ENCODE measurements at places on chromosomes 7 and 10.
A peak's percentile ranks its signal among the peaks of the same experiment; 100 is the strongest.

- DNase-seq, result no peak
- no peak overlapping the region for H3K27ac ChIP-seq
- H3K4me3 ChIP-seq, result no peak overlapping the region
- H3K4me1 ChIP-seq, result no peaks in the 10 kb centered on the region
- H3K27me3 ChIP-seq, result no peaks in the 10 kb centered on the region
- H3K36me3 ChIP-seq, result peaks cover 8% of the 10 kb centered on the region
Measured at GRCh38 chr7:158683541-158683940, 21.1 kb downstream of the NCAPG2 start.

DNA sequence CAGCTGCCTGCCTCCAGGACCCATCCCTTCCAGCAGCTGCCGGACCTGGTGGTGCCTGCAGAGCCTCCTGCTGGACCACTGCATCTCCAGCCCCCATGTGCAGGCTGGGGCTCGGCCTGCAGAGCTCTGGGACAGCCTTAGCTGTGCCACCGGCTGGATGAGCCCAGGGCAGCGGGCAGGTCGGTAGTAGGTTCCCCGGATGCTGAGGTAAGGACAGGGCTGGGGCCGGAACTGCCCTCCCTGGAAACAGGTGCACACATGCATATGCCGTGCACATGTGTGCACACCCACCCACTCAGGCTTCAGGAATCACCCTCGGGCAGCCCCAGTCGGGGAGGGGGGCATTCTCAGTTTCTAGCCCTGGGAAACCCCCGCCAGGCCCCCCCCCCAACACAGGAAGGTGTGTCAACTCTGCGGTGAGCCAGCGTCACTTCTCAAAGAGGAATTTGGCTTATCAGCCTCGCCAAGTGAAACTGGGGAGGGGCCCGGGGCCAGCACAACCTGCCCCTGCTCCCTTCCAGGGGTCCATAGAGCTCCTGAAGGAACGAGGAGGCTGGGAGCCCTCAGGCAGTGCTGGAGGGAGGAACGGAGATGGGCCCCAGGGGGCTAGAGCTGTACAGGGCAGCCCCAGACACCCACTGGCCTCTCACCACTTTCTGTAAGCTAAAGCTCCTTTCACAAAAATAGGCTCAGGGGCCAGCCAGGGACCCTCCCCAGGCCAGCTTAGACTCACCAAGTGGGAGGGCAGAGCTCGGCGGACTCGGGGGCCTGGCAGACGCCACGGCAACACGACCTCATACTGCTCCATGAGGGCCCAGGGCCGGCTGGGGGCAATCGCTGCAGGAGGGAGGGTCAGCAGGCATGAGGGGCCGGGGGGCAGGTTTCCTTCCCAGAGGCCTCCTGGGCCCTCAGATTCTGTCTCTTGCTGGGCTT, 1.7 kb downstream of the ADAM8 start:
- no peak overlapping the region for H3K4me3 ChIP-seq
- peaks cover 33% of the 10 kb centered on the region for H3K36me3 ChIP-seq
- no peak overlapping the region for H3K27ac ChIP-seq
- no peaks in the 10 kb centered on the region for H3K4me1 ChIP-seq
- H3K27me3 ChIP-seq, result no peaks in the 10 kb centered on the region

DNA sequence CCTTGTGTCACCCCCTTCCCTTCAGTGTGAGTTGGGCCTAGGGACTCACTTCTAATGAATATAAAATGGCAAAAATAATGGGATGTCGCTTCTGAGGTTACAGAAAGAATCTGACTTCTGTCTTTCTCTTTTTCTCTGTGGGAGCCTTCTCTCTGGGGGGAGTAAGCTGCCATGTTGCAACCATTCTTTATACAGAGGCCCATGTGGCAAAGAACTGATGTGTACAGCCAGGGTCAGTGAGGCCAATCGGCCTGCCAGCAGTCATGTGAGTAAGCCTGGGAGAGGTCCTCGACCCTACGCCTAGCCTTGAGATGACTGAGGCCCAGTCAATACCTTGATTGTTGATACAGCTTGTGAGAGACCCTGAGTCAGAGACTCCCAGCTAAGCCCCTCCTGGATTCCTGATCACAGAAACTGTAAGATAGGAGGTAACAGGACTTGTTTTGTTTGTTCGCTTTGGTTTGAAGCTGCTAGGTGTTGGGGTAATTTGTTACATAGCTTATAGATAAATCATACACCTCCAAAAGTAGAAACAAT, 1.7 kb downstream of the TCAF1 start:
- DNase-seq, result no peak
- no peaks in the 10 kb centered on the region for H3K36me3 ChIP-seq
- no peak overlapping the region for H3K27ac ChIP-seq
- H3K27me3 ChIP-seq, result no peaks in the 10 kb centered on the region
- H3K4me3 ChIP-seq, result no peak overlapping the region
- peaks cover 12% of the 10 kb centered on the region for H3K4me1 ChIP-seq

- no peaks in the 10 kb centered on the region for H3K4me1 ChIP-seq
- no peak overlapping the region for H3K4me3 ChIP-seq
- H3K27ac ChIP-seq, result no peak overlapping the region
- no peaks in the 10 kb centered on the region for H3K27me3 ChIP-seq
- DNase-seq, result no peak
Measured at GRCh38 chr10:121138918-121139317, 287.8 kb downstream of the WDR11 start.

DNA sequence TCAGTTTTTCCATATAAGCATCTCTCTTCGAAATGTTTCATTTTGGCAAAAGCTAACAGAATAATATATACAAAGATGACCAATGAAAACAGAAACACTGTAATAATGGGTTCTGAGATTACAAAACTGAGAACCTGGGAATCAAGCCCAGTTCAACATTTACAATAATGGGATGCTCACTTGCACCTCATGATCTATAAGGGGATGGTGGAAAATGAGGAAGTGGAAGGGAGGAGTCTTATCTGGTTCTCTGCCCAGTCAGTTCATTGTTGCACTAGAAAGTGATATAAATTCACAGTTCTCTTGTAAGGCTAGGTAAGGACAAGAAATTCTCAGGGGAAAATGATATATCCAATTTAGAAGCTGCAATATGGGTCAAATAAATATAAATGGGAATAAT, 31.7 kb upstream of the RHOBTB1 start:
- H3K36me3 ChIP-seq, result no peaks in the 10 kb centered on the region
- DNase-seq, result peak; percentile 96
- H3K4me1 ChIP-seq, result peaks cover 32% of the 10 kb centered on the region

DNA sequence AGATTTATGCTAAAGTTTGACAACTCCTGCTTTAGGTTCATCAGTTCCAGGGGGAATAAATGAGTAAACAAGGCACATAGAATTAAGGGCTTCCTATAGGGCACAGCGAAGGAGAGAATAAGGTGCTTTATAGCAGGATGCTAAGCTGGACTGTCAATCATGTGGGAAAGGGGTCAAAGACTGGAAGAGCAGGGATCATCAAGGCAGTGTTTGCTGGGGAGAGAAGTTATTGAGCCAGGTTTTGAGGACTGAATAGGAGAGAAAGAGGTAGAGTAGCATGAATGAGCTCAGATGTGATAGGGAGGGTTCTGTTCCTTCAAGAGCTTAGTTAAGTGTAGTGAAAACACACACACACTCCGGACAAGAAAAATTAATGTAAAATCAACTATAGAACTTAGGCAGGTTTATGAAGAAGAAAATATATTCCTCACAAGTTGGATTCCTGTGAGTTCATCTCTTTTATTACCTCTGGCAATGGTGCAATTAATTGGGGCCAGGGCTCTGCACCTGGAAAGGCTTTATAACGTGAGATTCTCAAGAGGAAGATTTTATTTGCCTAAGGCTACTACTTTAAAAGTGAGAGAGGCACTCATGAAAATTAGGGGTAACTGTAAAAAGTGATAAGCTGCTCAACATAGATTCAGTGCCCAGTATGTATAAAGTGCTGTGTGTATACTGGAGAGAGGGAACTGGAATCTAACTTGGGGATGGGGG, 222.4 kb downstream of the AUTS2 start:
- no peaks in the 10 kb centered on the region for H3K27me3 ChIP-seq
- no peak overlapping the region for H3K27ac ChIP-seq
- H3K36me3 ChIP-seq, result no peaks in the 10 kb centered on the region
- no peak for DNase-seq

DNA sequence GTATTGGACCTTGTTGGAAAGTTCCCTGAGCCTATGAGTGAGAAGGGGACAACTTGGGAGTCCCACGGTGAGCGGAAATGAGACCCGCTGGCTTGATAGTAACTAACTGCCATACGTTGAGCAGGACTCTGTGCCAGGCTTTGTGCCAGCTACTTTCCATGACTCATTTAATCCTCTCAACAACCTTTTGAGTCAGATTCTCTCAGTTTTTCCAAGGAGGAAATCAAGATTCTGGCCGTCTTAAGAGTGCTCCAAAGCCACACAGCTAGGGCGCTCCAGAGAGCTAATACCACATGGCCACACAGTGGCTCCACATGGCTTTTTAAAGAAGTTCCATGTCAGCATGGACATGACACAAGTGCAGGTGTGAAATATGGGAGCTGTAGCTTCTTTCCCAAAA, 55.7 kb downstream of the NOD1 start:
- H3K36me3 ChIP-seq, result no peaks in the 10 kb centered on the region
- no peak overlapping the region for H3K4me3 ChIP-seq
- DNase-seq, result no peak
- no peaks in the 10 kb centered on the region for H3K4me1 ChIP-seq

GRCh38 chr10:120012566-120012965, 120.0 kb downstream of the SEC23IP start:
- DNase-seq, result no peak
- no peak overlapping the region for H3K27ac ChIP-seq
- no peak overlapping the region for H3K4me3 ChIP-seq
- H3K4me1 ChIP-seq, result no peaks in the 10 kb centered on the region

GRCh38 chr7:14639801-14640200, 262.8 kb downstream of the DGKB start:
- H3K27me3 ChIP-seq, result no peaks in the 10 kb centered on the region
- no peaks in the 10 kb centered on the region for H3K36me3 ChIP-seq
- H3K4me1 ChIP-seq, result no peaks in the 10 kb centered on the region
- DNase-seq, result no peak
- no peak overlapping the region for H3K4me3 ChIP-seq

DNA sequence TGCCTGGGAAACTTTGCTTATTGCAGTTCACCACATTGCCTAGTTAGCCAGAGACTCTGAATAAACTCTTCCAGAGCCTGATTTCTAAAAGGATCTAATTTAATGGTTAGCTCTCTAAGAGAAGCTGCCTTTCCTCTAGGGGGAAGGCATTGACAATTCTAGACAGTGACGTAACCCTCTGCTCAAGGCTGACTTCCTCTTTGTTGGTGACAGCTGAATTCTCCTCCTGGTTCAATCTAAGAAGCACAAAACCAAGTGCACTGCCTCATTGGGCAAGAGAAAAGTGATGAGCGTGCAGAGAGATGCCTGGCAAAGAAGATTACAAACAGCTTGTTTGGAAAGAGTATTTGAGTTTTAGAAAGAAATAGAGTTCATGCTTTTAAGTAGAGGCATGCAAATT, 102.7 kb downstream of the MACC1 start:
- no peak overlapping the region for H3K4me3 ChIP-seq
- H3K36me3 ChIP-seq, result no peaks in the 10 kb centered on the region
- no peaks in the 10 kb centered on the region for H3K27me3 ChIP-seq
- no peaks in the 10 kb centered on the region for H3K4me1 ChIP-seq
- no peak overlapping the region for H3K27ac ChIP-seq

DNA sequence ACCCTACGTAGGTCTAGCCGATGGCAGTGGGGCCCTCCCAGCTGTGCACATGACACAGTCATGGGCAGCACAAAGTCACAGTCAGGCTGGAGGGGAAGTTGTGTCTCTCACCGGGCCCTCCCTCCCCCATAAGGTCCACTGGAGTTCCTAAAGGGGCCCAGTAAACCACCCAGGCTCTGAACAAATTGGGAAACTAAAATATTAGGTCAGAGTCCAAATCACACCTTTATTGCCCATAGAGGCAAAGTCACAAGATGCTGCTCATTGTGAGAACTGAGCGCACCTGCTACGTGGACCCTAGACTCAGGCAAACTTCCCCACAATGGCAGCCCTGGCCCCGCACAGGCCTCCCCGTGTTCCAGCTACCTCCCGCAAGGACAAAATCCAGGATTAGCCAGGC, 45.2 kb upstream of the SH2B2 start:
- DNase-seq, result no peak
- H3K4me3 ChIP-seq, result no peak overlapping the region
- H3K27me3 ChIP-seq, result no peaks in the 10 kb centered on the region
- no peaks in the 10 kb centered on the region for H3K4me1 ChIP-seq

DNA sequence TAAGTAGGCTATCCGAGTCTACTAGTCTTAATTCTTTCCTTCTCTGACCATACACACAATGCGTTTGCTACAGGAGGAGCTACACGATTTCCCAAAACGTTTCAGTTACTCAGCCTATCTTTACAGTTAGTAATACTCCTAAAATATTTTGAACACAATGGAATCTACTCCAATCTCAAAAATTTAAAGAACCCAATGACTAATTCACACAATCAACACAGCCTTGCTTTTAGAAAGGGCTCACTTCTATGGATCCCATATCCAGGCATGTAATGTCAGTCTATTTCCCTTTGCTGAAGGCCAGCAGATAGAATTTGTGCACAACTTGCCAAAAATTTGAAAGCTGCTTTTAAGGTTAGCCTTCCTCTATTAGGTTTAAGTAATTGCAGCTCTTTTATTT, 107.2 kb downstream of the VPS41 start:
- no peak overlapping the region for H3K4me3 ChIP-seq
- H3K36me3 ChIP-seq, result peaks cover 1% of the 10 kb centered on the region
- H3K27me3 ChIP-seq, result no peaks in the 10 kb centered on the region

DNA sequence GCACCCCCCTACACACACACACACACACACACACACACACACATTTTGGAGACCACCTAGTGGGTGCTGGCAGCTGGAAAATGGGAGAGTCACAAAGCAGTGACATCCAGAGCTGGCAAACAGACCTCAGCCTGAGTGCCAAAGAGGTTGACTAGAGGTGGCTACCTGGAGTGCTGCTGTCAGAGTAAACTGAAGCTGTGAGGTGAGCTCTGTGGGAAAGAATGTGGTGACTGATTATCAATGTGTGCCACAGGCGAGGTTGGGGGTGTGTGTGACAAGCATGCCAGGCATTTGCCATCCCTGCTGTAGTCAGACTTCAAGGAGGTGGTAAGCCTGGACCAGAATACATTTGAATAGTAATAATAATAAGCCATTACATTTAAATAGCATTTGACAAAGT, 120.6 kb downstream of the SLIT1 start:
- no peaks in the 10 kb centered on the region for H3K36me3 ChIP-seq
- H3K27ac ChIP-seq, result no peak overlapping the region
- no peaks in the 10 kb centered on the region for H3K4me1 ChIP-seq
- no peak for DNase-seq
- no peak overlapping the region for H3K4me3 ChIP-seq

DNA sequence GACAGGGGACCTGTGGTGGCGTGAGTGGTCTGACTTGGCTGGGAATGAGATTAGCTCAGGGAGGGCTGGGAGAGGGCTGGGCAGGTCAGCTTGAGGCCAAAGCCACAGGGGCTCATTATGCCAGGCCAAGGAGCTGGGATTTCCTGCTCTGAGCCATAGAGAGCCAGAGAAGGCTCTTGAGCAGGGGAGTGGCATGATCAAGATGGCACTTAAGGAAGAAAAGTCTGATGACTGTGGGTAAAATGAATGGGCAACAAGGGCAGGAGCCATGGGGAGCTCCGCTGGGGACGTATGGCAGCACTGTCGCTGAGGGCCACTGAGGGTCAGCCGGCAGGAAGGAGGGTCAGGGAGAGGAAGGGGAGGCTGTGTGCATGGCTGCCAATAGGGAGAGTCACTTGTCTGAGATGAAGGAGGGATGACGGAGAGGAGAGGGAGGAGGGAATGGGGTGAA, 5.8 kb downstream of the ANTXRL start:
- DNase-seq, result no peak
- no peaks in the 10 kb centered on the region for H3K4me1 ChIP-seq
- no peak overlapping the region for H3K4me3 ChIP-seq
- no peak overlapping the region for H3K27ac ChIP-seq
- H3K27me3 ChIP-seq, result no peaks in the 10 kb centered on the region

Measured in lung (tissue), 17 donors.